ENCODE measurements at places on chromosomes 7 and 10.

DNA sequence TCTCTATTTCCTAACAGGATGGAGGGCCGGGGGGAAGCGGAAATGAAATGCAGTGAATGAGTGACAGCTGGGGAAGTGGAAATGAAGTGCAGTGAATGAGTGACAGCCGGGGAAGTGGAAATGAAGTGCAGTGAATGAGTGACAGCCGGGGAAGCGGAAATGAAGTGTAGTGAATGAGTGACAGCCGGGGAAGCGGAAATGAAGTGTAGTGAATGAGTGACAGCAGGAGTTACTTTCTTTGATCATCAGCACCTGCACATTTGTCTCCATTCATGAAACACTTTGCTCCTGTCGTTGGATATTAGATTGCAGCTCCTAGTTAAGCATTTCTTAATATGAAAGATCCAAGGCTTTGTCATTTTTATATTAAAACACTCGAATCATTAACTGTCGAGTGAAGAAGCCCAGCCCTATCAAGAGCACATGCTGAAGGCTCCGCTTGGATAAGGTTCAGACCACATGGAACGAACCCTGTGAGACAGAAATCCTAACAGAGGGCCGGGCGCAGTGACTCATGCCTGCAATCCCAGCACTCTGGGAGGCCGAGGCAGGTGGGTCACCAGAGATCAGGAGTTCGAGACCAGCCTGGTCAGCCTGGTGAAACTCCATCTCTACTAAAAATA is 406.0 kb upstream of the ADARB2 start:
- DNase-seq = no peak

GRCh38 chr7:131401194-131401593 is 73.5 kb downstream of the MKLN1 start:
- no peak for DNase-seq

DNA sequence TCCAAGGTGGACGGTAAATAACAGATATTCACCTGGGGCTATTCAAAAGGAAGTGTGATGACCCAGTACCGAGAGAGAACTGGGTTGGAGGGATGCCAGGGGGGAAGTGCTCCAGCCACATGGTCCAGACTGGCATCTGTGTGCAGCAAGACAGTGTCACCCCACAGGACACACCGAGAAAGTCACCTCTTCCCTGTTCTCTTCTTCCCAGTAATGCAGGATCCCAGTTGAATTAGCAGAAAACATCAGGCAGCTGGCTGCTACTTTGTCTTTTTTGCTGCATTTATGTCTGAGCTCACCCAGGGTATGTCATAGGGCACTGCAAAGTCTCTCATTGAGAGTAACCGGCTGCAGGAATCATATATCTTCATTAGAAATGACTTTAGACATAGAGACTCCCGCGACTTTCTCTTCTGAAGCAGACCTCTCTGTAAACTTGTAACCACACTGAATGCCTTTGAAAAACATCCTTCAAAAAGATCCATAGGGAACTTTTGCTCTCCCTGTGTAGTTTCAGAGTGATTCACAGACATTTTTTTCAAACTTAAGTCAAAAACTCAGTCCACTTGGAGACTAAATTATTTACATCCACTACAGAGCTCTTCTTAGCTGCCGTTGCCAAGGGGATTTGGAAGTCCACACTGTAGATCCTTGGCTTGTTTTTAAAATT is 609.0 kb upstream of the DPP6 start:
- DNase-seq = no peak

- no peak for DNase-seq
Measured at GRCh38 chr7:115789901-115790300, 240.7 kb downstream of the TFEC start.

GRCh38 chr7:107978815-107979408 is 24.0 kb downstream of the LAMB1 start:
- no peak for DNase-seq

- no peak for DNase-seq
Measured at GRCh38 chr7:1520539-1521234, 9.8 kb upstream of the MAFK start.

GRCh38 chr7:92528188-92528957 is at the start of the genes PEX1 and RBM48:
Gene PEX1 (minus strand): TSS chr7:92528520. CDS start chr7:92528435, 85 bp downstream.
Gene RBM48 (plus strand): TSS chr7:92528795. CDS start chr7:92528814, 19 bp downstream.
- DNase-seq = peak; percentile 98

DNA sequence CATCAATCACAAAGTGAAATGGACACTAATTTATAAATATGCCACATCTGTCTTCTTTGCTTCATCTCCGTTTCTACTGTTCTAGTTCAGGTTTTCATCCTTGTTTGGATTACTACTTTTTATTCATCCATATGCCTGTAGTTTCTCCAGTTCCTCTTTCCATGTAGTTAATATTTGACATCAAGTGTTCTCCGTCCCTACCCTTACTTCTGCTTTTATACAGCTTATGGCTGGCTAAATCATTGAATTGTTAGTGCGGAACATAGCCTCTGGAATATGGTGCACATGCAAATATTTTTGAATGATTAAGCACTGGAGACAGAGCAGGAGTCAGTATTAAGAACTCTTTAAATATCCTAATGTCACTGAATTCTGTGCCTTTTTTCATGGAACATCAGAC is 230.0 kb upstream of the PPP1R3A start:
- no peak for DNase-seq

DNA sequence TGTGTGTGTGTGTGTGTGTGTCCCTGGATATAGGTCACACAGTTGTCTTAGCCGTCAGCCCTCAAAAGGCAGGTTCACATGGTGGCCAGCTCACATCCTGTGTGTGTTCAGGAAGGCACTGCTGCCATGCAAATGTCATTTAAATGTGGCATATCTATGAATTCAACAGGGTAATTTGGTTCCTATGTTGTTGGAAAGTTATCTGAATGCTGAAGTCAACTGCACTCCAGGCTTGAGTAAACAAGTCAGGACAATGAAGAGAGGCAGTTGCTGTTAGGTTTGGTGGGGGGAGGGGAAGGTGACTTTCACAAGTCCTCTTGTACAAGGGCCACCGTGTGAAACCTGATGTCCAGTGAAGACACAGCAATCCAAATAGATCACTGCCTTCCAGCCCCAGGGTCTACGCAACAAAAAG is 61.1 kb downstream of the PTPRE start:
- no peak for DNase-seq

- DNase-seq = no peak
Measured at GRCh38 chr10:4765428-4765827, 60.6 kb upstream of the AKR1E2 start.

GRCh38 chr10:7492660-7493046 is 81.8 kb upstream of the SFMBT2 start:
- DNase-seq = no peak

DNA sequence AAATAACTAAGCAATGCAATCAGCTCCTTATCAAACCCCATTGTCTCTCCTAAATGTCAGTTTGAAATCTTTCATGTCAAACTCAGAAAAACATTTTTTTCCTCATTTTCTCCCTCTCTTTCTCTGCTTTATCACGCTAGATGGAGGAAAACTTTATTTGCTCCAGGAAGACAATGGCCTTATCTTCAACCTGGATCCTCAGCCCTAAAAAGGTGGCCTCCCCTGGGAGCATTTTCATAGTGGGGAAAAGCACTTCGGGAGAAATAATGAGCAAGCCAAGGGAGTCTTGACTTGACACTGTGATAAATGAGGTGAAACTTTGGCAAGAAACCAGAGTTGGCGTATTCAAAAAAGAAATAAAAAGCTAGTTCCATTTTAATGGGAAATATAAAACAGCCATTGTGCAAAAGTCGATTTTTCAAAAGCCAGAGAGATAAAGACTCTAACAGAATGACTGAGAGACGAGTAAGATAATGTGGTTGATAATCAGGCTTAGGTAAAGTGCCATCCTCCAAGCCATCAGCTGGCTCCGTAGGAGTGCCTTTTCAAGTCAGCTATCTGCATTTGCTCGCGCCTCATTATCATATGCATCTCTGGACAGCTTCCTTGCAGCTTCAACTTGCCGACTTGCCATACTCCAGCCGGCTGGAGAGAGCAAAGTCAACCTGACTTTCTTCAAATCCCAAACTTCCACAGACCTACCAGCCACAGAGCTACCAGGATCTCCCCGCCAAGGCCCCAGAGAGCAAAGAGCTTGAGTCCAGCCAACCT is 19.9 kb downstream of the HABP2 start:
- DNase-seq = no peak

DNA sequence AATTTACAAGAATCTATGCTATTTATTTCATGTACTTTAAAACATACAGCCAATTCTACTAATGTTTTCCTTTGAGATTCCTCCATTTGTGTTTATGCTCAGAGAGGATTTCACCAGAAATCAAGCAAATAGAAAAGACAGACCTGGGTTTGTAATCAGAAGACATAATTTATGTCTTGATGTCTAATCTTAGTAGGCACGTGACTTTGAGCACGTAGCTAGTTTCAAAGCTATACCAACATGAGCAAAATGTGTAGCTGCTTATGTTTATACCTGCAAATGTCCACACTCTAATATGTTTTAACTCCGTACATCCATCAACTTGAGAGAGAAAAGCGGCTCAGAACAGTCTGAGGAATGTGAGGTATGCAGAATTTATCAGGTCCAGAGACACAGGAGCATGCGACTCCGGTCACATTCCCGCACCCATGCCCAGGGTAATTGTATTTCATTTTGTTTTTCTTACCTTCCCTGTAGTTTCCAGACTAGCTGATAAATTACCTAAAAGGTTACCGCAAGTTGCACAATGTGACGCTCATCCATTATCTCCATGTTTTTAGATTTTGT is 40.0 kb downstream of the SVOPL start:
- no peak for DNase-seq

DNA sequence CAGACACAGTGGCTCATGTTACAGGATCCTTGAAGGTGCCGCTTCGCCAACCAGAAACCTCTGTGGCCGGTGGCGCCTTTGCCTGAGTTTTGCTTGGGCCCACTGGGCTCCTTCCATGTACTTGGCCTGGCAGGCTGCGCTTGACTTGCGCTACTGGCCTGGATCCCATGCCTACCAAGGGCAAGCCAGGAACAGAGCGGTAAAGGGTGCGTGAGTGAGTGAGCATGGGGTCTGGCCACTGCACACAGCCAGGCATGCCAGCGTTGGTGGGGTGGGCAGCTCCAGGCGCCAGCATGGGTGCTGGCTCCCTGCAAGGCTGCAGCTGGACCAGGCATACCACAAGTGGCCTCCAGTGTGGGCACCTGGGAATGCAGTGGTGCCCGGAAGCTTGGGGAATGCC is 16.3 kb upstream of the TSPAN15 start:
- no peak for DNase-seq

GRCh38 chr7:124188576-124188975 is 155.7 kb upstream of the TMEM229A start:
- no peak for DNase-seq

DNA sequence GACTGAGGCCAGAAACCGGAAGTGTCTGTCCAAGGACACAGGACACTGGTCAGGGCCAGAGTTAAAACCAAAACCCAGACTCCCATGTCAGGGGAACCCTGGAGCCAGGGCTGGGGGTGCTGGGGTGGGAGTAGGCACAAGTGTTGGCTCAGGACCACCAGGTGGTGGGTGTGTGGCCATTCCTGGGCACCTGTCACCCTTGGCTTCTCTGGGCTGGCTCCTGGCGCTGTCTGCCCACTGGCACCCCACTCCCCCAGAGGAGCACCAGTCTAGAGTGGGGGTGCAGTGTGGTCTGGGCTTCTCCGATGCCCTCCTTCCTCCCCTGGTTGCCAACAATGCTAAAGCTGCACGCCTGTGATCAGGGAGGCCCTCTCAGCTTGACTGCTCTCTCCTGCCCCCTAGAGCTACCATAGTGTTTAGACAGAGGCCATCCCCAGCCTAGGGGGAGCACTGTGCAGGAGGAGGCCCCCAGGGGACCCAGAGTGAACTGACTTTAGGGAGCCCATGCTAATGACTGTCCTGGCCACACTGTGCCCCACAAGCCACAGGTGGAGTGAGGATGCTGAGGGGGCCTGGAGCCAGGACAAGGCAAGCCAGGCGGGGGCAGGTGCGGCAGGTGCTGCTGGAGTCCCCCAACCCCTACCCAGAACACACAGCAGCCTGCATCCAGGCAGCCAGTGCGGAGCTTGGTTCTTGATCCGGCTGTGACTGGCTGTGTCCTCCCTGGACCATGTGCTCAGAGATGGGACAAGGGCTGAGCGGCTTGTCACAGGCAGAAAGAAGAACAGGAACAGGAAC is 11.0 kb downstream of the RASGEF1A start:
- peak; percentile 60 for DNase-seq

Measured in CD4-positive, alpha-beta T cell treated with Interleukin-12 subunit alpha and Interleukin-12 subunit beta, for 1 hour (primary cell).